CD4-positive, alpha-beta T cell treated with Interleukin-17A for 4 hours (primary cell): ENCODE measurements at places on chromosomes 16 and 17.

DNA sequence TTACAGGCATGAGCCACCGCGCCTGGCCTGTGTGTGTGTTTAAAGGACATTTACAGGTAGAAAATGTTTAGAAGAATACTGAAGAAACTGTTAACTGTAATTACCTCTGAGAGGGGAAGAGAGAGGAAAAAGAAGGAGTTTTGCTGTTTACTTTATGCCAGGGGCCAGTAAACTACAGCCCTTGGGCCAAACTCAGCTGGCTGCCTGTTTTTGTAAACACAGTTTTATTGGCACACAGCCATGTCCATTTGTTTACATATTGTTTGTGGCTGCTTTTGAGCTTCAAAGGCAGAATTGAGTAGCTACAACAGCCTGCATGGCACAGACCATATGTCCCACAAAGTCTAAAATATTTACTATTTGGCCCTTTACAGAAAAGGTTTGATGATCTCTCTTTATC lies 76.4 kb downstream of the GPR139 start:
- DNase-seq, result no peak

GRCh38 chr16:1117176-1117900 lies 21.3 kb upstream of the C1QTNF8 start:
- no peak for DNase-seq

- DNase-seq, result peak; percentile 90
Observed at GRCh38 chr17:80252871-80253270, 7.8 kb upstream of the RNF213 start.

- DNase-seq, result no peak
Observed at GRCh38 chr17:57945996-57946797, 9.0 kb downstream of the CUEDC1 start.

GRCh38 chr16:67499106-67499505 lies 15.8 kb upstream of the AGRP start:
- DNase-seq, result no peak

DNA sequence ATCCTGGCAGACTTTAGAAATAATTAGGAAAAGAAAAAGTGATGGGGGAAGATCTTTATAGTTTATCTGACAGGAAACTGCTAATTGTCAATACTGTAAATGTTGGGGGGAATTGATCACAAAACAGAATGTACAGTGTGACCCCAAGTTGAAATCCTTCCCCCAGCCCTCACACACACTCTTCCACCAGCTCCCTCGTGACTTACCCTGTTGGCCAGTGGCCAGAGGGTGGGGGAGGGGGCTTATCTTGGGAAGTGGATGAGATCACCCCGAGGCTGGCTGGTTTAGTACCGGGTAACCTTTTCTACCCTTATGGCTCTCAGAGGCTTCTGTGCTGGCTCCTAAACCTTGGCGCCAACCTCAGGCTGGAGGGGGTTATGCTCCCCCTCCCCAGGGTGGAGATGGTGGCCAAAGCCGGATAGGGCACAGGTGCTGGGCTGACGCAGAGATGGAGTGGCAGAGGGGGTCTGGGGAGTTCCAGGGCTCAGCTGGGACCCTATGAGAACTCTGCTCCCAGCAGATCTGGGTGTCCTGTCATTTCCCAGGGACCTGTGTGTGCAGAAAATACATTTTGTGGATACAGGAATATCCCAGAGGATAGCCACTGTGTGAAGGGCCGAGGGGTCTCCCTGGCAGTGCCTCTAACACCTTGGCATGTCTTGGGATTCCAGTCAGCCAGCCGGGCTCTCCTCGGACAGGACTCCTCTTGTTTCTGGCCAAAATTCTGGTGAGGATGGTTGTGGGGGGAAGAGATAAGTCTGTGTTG lies 18.6 kb downstream of the CDH16 start:
- no peak for DNase-seq

DNA sequence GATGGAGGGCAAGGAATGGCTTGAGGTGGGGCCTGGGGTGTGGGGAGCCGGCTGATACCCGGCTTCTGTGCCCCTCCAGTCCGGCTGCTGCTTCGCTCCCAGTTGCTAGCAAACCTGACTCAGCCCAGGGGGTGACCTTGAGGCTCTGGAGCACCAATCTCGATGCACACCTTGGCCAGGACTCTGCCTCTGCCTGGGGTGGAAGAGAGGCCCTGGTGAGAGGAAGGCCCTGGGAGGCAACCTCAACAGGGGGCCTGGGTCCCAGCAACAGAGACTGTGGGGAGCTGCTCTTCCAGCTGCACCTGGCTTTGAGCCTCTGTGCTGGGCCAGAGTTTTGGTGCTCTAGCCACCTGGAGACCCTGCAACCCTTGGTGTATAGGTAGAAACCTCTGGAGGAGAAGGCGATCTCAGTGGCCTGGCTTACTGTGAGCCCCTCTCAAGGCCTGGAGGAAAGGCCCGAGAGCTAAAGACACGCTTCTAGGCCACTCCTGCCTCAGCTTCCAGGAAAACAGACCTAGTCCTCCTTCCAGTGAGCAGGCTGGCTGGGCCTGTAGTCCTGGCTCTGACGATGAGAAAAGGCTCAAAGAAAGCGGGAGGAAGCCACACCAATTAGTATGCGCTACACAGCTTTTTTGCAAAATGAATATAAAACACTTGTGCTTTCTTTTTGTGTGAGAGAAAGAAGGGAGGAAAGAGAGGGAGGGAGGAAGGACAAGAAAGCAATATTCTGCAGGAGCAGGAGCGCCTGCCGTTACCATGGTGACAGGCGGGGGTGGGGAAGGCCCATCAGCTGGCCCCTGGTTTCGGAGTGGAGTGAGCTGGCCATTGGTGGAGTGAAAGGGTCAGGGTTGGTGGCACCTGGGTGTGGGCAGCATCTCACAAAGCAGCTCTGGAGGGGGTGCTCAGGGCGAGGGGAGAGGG lies 51.0 kb downstream of the VAC14 start:
- no peak for DNase-seq

GRCh38 chr17:5705876-5706576 lies 121.7 kb upstream of the NLRP1 start:
- no peak for DNase-seq

GRCh38 chr17:11986179-11986941 lies 10.9 kb downstream of the ZNF18 start:
- no peak for DNase-seq

DNA sequence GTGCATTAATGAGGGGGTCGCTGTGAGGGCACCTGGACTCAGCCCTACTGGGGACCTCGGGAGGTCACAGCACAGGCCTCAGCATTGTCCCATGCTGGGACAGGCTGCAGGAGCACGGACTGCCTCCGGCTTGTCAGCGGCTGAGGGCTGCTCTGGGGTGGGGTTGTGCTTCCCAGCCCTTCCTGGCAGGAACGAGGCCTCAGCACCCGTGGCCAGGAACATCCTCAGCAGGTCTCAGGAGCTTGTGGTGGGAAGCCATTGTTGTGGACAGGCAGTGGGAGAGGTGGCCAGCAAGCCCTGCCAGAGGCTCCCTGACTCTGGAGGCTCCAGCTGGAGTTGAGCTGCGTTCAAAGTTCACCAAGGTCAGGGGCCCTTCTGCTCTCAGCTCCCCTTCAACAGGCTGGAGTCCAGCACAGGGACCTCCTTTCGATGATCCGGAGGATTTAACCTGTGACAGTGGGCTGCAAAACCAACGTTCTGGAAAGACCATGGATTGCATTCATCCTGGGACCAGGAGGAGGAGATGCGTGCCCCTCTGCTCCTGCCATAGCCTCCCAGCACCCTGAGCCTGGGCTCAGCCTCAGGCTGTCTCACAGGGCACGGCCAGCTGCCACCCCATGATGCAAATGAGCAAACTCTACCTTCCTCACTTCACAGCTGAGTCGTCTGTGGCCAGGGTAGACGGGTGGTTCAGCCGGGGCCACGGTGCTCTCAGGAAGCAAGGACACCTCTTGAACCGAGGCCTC lies 32.6 kb downstream of the FOXL1 start:
- DNase-seq, result no peak

DNA sequence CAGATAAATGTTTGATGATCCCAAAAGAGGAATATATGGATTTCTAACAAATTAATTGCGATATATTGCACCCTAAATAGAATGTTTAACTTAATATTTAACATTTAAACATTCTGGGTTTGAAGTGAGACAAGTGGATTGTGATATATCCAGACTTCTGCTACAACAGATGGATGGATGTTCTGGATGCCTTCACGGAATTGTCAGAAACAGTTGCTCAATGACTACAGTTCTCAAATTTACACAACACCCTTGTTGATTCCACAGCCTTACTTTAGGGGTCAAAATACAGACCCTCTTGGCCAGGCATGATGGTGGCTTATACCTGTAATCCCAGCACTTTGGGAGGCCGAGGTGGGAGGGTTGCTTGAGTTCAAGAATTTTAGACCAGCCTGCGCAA lies 250.8 kb downstream of the RBFOX1 start:
- DNase-seq, result no peak

- DNase-seq, result no peak
Observed at GRCh38 chr16:20611975-20612481, 35.9 kb upstream of the ACSM2B start.

- no peak for DNase-seq
Observed at GRCh38 chr17:44000871-44001460, 3.5 kb upstream of the NAGS start.

GRCh38 chr16:25065899-25066298 lies 45.6 kb upstream of the LCMT1 start:
- DNase-seq, result no peak

- no peak for DNase-seq
Observed at GRCh38 chr16:2530629-2531318, 434 bp downstream of the CEMP1 start.

DNA sequence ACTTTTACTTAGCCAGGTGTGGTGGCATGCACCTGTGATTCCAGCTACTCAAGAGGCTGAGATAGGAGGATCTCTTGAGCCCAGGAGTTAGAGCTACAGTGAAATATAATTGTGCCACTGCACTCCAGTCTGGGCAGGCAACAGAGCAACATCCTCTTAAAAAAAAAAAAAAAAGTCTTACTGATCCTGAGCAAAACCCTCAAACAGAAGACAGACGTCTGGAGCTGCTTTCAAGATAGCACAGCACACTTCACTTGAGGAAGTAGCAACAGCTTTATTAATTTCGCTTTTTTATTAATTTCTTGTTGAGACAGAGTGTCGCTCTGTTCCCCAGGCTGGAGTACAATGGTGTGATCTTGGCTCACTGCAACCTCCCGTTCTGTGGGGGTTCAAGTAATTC lies 10.2 kb upstream of the GGA2 start:
- no peak for DNase-seq

DNA sequence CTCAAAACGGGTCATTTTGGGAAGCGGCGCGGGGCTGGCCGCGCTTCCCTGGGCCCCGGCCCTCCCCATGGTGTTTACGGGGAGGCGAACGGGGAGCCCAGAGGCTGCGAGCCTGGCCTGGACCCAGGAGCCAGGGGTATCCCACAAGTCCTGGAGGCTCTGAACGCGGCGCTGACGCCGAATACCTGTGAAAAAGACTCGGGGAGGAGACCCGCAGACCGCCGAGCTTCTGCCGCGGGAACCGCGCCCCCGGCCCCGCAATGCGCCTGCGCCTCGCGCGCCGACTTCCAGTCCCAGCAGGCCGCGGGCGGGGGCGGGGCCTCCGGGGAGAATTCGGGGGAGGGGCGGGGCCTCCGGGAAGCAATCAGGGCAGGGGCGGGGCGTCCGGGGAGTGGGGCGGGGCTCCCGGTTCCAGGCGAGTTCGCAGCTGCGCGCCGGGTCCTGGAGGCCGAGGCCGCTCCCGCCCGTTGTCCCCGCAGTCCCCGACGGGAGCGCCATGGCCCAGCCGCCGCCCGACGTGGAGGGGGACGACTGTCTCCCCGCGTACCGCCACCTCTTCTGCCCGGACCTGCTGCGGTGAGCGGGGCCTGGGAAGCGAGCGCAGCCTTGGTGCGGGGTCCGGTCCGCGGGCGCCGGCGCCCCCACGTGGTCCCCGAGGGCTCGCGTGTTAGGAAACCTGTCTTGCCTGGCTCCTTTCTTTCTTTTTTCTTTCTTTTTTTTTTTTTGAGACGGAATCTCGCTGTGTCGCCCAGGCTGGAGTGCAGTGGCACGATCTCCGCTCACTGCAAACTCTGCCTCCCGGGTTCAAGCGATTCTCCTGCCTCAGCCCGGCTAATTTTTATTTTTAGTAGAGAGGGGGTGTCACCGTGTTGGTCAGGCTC lies at the start of gene DECR2:
Gene DECR2 (plus strand): TSS at position 418 of the 881 bp plus-strand sequence. CDS start 79 bp downstream, at position 497.
- DNase-seq, result peak; percentile 100
